ENCODE measurements at places on chromosomes 6 and 20. TPM values are rescaled to one million over a fixed set of nuclear protein-coding genes. Genes with fewer than 3 reads are reported as not detected.

DNA sequence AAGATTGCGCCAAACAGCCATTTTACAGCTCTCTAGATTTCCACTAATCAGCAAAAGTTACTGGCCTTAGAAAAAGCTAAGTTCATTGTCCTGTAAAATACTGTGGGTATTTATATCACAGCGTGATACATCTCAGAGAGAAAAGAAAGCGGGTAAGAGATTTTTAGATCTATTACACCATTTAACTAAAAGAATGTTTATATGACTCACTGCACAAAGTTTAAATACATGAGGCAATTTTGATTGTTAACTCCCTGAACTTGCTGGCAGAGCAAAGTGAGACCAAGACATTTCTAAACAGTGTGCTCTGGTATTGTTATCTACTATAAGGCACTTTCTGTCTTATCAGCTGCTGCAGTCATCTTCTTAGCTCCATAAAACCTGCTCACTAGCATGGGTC lies 314.3 kb downstream of the EPHA7 start:
- no peak for DNase-seq

SPATS1 gene
- not detected for polyA plus RNA-seq

- no peak for DNase-seq
Observed at GRCh38 chr20:43022568-43022967, 167.1 kb downstream of the PTPRT start.

LTB gene
- polyA plus RNA-seq: 6.6 TPM

DNA sequence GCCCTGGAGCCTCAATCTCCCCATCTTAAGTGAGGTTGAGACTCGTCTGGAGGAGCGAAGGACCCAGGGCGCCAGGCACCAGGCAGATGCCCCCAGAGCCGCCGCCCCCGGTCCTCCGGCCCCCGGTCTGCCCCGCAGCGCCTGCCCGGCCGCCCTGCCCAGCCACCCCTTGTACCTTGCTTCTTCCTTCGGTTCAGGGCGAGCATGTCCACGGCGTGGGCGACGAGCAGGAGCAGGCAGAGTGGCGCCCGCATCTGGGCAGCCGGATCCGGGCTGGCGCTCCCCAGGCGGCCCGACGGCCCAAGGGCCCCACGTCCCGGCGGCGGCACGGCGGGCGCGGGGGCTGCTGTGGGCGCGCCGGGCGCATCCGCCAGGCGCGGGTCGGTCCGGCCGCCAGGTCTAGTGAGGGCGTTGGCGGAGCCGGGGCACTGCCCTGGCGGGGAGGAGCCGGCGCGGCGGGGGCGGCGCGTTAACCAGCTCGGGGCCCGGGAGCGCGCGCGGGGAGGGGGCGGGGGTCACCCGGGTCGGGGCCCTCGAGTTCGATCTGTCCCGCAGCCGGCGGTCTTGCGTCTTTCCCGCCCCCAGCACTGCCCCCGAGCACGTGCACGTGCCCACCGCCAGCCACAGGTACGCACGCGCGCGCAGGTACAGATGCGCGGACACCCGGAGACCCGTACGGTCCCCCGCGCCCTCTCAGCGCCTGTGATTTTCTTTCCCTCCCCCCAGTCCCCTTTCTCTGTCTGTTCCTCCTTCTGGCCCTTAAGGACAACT lies at the start of gene RSPO4:
RSPO4 (minus strand) TSS at position 401 of the 771 bp plus-strand sequence; CDS start at position 254, 147 bp downstream.
- peak; percentile 19 for DNase-seq

- DNase-seq: no peak
Observed at GRCh38 chr20:53922901-53923314, 147.5 kb downstream of the BCAS1 start.

GRCh38 chr6:153595903-153596302 lies 443.1 kb upstream of the OPRM1 start:
- no peak for DNase-seq

DOP1A gene
- 5.1 TPM for polyA plus RNA-seq

SLC16A10 gene
- polyA plus RNA-seq: 5.9 TPM

DNA sequence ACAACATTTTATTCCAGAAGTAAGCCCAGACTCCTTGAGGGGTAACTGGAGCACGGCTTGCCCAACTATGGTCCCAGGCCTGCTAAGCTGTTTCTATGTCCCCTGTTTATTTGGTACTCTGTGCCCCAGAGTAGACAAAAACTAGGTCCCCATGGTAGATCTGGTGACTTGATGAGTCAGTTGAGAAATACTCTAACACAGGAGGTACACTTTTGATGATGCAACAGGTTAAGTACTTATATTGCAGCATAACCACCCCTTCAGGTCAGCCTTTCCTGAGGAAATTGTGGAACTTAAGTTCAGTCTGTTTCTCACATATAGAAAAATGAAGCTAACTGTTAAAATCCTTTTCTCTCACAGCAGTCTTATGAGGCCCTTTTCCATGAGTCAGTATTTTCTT lies 19.6 kb downstream of the TTPAL start:
- DNase-seq: no peak

DNA sequence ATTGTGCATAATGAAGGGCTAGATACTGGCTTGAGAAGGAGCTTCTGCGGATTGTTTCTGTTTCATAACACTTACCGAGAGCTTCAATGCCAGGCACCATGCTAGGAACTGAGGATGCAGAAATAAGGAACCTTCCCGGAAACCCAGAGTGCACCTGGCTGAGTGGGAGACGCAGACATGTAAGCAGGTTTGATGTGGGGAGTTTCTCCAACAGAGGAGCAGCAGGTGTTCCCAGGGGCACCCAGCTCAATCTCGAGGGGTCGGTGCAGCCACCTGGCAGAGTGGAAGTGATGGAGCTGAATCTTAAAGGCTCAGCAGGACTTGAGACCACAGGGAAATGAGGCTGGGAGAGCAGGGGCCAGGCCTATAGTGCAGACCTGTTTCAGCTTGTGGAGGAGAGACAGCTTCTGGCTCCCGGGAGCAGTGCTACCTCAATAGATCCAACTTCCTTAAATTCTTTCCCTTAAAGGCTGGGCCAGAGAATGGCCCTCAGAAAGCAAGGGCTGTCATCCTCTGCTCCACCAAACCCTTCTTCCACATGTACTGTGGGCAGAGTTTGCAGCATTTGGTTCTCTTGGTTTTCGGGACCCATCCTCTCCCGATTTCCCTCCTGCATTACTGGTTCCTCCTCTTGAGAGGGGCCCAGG lies 27.8 kb upstream of the SRC start:
- no peak for DNase-seq

- no peak for DNase-seq
Observed at GRCh38 chr6:136024711-136025110, 173.2 kb downstream of the PDE7B start.

GRCh38 chr6:161266513-161267230 lies 7.2 kb downstream of the AGPAT4 start:
- no peak for DNase-seq

PRSS35 gene
- 2.0 TPM for polyA plus RNA-seq

USP49 gene
- 1.1 TPM for polyA plus RNA-seq

DNA sequence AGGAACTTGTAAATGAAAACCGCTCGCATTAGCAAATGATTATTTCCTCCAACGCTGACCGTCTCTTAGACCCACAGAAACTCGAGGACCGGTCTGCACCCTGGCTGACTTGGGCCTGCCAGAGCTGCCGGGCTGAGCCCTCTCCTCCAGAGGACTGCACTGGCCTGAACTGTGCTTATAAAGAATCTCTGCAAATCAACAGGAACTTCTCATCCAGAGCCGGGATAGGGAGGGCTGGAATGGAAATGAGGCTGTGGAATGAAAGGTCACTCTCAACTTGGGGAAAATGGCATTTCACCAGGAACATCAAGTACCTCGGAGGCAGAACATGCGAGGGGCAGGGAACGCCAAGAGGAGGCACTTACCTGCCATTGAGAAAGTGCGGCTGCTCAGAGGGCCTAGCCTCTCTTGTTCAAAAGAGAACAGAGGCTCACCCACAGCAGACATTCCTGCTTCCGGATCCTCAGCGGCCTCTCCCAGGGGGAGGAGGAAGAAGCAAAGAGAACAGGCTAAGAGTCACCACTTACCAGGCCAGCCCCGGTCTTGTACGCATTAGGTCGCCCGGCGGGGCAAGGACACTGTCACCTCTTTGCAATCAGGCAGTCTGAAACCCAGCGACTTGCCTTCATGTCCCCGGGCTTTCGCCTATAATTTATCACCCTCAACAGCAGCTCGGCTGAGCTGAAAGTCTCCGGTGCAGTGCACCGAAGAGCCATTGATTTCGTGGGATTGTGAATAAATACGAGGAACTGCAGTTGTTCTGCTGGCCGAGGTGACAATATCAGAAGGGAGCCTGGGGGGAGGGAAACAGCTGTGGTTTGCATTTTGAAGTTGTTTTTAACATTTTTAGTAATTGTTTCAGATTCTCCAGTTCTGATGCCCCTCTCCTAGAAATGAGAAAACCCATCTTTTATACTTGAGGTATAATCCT lies 37.6 kb downstream of the ZMYND8 start:
- peak; percentile 71 for DNase-seq

SNAP91 gene
- polyA plus RNA-seq: not detected

PHACTR2 gene
- polyA plus RNA-seq: 3.5 TPM

- DNase-seq: no peak
Observed at GRCh38 chr20:35368666-35369423, 42.9 kb downstream of the UQCC1 start.

- DNase-seq: no peak
Observed at GRCh38 chr6:97176468-97176867, 106.5 kb downstream of the MMS22L start.

DNA sequence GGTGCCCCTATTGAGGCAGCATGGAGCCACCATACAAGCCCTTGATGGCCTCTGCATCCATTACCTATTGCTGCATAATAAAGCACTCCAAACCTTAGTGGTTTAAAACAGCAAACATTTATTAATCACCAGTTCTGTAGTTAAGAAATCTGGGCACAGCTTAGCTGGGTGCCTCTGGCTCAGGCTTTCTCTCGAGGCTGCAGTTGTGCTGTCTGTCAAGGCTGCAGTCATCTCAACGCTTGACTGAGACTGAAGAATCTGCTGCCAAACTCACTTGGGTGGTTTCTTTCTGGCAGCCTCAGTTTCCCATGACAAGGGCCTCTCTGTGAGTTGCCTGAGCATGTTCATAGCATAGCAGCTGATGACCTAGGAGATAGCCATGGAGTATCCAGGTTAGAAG lies 207.4 kb upstream of the LRFN2 start:
- DNase-seq: no peak

DNA sequence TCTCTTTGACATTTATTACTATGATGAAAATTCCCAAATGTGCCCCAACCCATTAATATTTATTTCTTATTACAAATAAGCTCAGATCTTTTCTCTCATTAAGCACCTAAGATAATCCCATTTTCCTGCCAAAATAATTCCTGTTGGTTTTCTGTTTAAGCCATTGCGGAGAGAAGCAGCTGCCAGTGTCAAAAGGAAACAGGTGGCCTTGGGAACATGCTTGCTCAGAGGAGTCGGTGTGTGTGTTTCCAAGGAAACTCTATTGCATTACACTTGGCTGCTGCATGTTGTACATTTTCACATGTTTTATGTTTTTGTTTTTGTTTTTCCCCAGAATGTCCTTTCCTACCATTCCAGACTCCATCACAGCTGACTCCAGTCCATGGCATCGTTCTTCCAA lies 56.4 kb downstream of the CD24 start:
- DNase-seq: no peak

ZBTB9 gene
- 6.4 TPM for polyA plus RNA-seq

GRCh38 chr6:148068437-148069061 lies 274.1 kb upstream of the SASH1 start:
- DNase-seq: no peak

GRCh38 chr6:5610640-5611039 lies 349.3 kb downstream of the FARS2 start:
- no peak for DNase-seq

DNA sequence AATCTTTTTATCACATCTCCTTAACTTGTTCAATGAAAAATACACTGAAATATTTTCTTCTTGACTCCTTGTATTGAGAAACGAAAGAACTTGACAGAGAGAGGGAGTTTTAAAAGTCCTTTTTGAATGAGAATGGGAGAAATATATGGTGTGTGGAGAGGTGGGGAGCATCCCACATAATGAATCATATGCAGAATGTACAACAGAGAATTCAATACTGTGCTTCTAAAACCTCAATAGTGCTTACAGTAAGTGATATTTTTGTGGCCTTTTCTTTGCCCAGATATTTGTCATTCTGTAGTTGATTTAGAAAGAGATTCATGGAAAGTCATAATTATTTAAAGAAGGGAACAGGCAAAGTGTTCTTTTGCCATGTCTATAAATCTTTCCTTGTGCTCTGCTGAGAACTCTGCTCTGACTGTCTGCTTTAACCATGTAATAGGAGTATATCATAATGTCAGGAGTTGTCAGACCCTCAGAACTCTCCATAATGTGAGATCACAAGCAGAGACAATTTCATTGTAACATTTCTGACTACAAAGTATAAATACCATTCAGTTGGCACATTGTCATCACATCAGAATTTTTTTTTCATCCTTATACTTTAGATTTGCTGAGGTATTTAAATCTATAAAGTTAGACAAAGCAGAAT lies 32.8 kb upstream of the HS3ST5 start:
- no peak for DNase-seq

GRCh38 chr6:125910527-125910926 lies 46.0 kb upstream of the HINT3 start:
- no peak for DNase-seq

GRCh38 chr20:16864069-16864468 lies 115.9 kb downstream of the OTOR start:
- DNase-seq: no peak

GRCh38 chr20:4776079-4776630 lies 54.4 kb downstream of the PRND start:
- DNase-seq: no peak

DNA sequence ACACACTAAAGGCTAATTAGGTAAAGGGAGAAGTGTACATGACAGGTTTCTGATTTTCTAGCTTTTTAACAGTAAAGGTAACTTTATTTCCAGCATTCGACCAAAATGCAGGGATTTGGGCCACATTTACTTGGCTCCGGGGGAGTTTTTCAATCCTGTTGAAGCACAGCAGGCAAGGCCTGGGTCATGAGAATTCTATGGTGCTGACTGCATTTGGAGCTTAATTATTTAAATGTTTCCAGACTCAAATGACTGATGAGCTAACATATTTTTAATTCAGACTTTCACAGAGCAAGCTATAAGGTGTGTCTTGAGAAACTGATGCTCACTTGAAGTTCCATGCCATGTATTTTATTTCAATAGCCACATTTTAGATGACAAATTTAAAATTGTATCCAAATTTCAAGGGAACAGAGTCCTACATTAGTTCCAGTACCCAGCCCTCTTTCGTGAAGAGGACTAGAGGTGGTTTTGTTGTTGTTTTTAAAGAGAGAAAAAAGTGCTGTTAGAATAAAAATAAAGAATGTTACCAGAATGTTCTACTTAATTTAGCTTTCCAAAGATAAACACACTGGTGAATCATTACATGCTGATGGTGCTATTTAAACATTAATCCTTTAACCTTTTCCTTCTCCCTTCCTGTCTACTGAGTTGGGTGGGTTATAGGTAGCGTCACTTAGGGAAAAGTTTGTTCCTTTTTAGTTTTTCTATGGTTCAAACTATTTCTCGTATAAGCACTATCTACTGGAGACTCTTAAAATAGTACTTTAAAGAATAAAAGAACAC lies 82.3 kb upstream of the PHACTR2 start:
- DNase-seq: no peak

- no peak for DNase-seq
Observed at GRCh38 chr6:27514906-27515495, 42.1 kb upstream of the ZNF184 start.

GRCh38 chr6:45714741-45715507 lies 300.7 kb downstream of the CLIC5 start:
- peak; percentile 74 for DNase-seq

GINS1 gene
- polyA plus RNA-seq: 1.1 TPM

HDGFL1 gene
- polyA plus RNA-seq: not detected

GRCh38 chr6:38481851-38482250 lies 157.9 kb downstream of the BTBD9 start:
- no peak for DNase-seq
